Activated gamma-delta T cell (primary cell): ENCODE measurements at places on chromosomes 3 and 15.

DNA sequence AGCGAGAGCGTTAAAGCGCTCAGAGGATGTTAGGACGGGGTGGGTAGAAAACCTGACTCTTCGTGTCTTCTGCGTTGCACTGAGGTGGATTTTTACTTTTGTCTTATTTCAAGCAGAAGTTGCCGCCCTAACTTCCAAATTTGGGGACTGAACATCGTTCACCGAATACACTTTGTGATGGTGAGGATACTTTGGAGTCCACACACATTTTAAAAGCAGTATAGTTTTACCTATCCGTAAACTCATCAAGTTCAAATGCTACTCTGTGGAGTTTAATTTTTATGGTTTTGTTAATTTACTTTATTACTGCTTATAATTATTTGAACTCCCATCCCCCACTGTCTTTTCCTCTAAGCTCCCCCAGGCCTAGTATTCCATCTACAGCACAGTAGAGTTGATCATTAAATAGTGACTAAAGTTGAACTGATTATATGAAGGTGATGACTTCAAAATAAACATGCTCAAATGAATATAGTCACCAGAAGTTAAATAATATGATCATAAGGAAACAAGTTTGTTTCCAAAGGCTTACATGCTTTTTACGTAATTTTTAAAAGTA lies 617 bp upstream of the EOGT start:
- no peak for DNase-seq

GRCh38 chr3:64242435-64242834 lies 17.2 kb upstream of the PRICKLE2 start:
- DNase-seq = no peak

GRCh38 chr3:16468002-16468335 lies 45.5 kb downstream of the RFTN1 start:
- DNase-seq = no peak

DNA sequence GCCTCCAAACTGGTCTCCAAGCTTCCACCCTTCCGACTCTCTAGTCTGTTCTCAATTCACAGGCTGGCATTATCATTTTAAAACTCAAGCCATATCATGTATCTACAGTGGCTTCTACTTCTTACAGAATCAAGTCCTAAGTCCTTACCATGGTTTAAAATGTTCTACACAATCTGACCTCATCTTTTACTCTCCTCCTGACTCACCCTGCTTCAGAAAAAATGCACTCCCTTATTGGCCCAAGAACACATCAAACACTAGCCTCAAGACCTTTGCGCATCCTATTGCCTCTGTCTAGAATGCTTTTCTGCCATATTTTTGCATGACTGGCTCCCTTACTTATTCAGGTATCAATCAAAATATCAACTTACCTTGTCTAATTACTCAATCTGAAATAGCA lies 11.0 kb downstream of the MRPL3 start:
- no peak for DNase-seq

- DNase-seq = no peak
Measured at GRCh38 chr3:98556164-98557130, 24.7 kb downstream of the GPR15 start.

- no peak for DNase-seq
Measured at GRCh38 chr3:8793242-8793641, 23.8 kb upstream of the OXTR start.

GRCh38 chr15:42375941-42376340 lies 16.6 kb downstream of the CAPN3 start:
- no peak for DNase-seq

DNA sequence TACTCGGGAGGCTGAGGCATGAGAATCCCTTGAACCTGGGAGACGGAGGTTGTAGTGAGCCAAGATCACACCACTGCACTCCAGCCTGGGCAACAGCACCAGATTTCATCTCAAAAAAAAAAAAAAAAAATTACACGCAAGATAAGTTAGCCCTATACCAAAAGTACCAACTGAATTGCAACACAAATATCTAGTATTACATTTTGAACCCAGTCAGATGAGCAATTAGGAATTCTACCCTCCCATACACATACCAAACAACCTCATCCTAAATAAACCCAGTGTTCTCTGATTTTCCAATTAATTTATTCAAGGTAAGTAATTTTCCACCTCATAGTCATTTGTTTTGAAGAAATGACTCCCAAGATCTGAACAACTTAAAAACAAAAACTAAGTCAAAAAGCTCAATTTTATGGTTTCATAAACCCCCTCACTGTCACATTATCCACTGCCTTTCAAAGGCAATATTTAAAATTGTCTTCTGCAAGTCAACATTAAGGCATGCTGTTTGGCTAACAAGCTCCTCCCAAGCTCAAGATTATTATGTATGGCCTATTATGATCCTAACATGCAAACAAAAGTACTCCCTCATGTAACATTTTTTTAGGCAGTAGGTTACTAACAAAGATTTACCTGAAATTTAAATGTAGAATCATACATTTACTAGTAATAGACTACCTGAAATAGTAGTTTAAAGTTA lies 4.5 kb downstream of the RAF1 start:
- DNase-seq = no peak

GRCh38 chr3:142022381-142022780 lies 127.0 kb downstream of the TFDP2 start:
- DNase-seq = no peak
